Naive B cell (primary cell): ENCODE measurements at places on chromosomes 2 and 18. TPM values are rescaled to one million over a fixed set of nuclear protein-coding genes. Genes with fewer than 3 reads are reported as not detected.

FASTKD2 gene
- polyA plus RNA-seq, result 16.5 TPM

ERFE gene
- polyA plus RNA-seq, result not detected

PARD3B gene
- polyA plus RNA-seq, result not detected

CHRNG gene
- not detected for polyA plus RNA-seq

COL4A4 gene
- polyA plus RNA-seq, result 0.45 TPM

THSD7B gene
- polyA plus RNA-seq, result not detected

NT5C1B gene
- polyA plus RNA-seq, result not detected

CCT4 gene
- polyA plus RNA-seq, result 121 TPM

IL1RN gene
- not detected for polyA plus RNA-seq

RNF125 gene
- 17.6 TPM for polyA plus RNA-seq

C2orf81 gene
- polyA plus RNA-seq, result 3.7 TPM

IL1A gene
- not detected for polyA plus RNA-seq

SLC30A3 gene
- not detected for polyA plus RNA-seq

GKN2 gene
- polyA plus RNA-seq, result not detected

ACMSD gene
- polyA plus RNA-seq, result not detected
